GM23338 (cell line): ENCODE measurements at places on chromosomes 4 and X. TPM values are rescaled to one million over a fixed set of nuclear protein-coding genes. Genes with fewer than 3 reads are reported as not detected.

DNA sequence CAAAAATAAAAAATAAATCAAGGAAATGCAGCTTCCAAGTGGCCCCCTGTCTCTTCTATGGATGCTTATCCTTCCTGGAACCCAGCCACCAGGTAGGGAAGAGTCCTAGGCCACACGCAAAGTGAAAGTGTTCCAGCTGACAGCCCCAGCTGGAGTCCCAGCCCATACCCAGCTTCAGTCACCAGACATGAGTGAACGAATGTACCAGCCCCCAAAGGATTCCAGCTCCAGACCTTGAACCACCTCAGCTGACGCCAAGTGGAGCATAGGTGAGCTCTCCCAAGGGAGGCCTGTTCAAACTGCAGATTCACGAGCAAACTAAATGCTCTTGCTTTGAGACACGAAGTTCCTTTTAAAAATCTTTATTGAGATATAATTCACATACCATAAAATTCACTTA, 62.0 kb downstream of the BCOR start:
- no peak overlapping the region for H3K4me3 ChIP-seq
- no peak overlapping the region for H3K27ac ChIP-seq
- DNase-seq = no peak
- no peaks in the 10 kb centered on the region for H3K27me3 ChIP-seq

DNA sequence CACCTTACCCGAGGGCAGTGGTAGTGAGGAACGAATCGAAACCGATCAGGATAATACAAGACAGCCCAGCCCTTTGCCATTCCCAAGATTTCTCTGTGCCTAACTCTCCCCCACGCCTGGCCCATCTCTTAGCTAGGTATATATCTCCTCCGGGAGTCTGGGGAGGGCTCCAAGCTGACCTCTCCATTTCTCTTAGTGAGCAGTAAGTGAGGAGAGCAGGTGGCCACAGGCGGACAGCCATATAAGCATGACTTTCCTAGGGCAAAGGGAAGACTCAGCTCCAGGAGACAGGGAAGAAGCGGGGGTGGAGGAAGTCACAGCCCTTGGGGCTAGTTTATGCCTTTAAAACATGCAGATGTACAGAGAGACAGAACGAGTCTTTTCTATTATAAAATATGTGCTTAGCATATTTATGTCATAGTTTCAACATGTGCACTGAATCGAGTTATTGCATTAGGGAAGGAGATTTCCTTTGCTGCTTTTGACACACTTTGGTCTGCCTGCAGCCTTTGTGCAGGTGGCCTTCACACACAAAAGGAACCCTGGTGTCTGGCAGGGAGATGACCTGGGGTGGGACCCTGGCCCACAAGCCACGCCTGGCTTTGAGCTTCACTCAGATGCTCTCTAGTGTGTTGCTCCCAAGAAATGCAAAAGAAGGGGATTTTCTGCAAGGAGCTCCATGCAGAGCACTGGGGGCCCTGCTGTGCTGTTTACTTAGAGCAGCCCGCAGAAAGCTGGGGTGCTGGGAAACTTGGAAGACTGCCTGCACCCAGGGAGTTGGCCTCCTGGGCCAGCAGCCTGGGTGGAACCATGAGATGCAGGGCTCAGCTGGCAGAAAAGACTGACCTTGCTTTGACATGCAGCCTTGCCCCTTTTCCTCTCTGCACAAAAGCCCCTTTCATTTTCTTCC, 613.3 kb downstream of the BCOR start:
- DNase-seq = no peak
- H3K4me3 ChIP-seq = no peak overlapping the region
- no peaks in the 10 kb centered on the region for H3K36me3 ChIP-seq
- H3K4me1 ChIP-seq = no peaks in the 10 kb centered on the region
- H3K27ac ChIP-seq = no peak overlapping the region

GRCh38 chr4:28241021-28241420, 1380.4 kb downstream of the STIM2 start:
- no peak overlapping the region for H3K27ac ChIP-seq
- no peaks in the 10 kb centered on the region for H3K27me3 ChIP-seq
- no peak for DNase-seq

- DNase-seq = no peak
- H3K27me3 ChIP-seq = no peaks in the 10 kb centered on the region
- no peaks in the 10 kb centered on the region for H3K4me1 ChIP-seq
- no peak overlapping the region for H3K27ac ChIP-seq
Measured at GRCh38 chrX:130848763-130849162, 54.2 kb downstream of the ENOX2 start.

DNA sequence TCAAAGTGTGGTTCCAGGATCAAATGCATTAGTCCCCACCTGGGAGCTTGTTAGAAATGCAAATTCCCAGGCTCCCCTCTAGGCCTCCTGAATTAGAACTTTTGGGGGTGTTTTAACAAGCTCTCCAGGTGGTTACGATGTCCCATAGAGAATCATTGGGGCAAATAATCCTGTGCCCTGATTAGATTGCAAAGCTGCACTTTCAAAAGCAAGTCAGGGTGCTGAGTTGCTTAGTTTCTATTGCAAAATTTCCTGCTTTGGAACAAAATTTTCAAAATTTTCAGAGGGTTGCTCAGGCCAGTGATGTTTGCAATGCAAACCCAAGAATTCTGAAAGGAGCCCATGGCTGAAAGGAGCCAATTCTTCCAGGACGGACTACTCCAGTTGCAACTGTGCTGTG, 71.0 kb downstream of the MGST2 start:
- DNase-seq = peak; percentile 25
- peak overlapping the region; percentile 79; the same call in 1 of the 2 replicates for H3K4me3 ChIP-seq
- H3K4me1 ChIP-seq = peaks cover 33% of the 10 kb centered on the region
- H3K27ac ChIP-seq = no peak overlapping the region
- peaks cover 33% of the 10 kb centered on the region for H3K27me3 ChIP-seq

Gene SLC6A14
- not detected in 2 replicates for polyA plus RNA-seq

Gene FDCSP
- polyA plus RNA-seq = not detected in 2 replicates

Gene CENPU
- 152 and 186 TPM in 2 replicates for polyA plus RNA-seq

Gene F8A2
- polyA plus RNA-seq = not detected in 2 replicates

DNA sequence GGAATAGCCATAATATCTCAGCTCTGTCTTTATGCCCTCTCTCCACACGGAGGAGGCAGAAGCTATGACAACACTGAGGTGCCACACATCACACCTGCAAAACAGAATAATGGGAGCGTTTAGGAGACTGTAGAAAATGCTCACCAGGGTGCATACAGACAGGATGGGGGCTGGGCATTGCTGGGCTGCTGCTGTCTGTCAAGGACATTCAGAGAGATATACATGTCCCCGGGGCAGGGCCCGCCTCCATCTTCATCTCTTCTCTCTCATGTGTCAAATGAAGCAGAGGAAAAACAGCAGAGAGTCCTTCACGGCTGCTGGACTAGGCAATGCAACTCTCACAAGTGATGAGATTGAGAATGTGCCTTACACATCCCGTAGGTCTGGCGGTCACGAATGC, 65.3 kb upstream of the DHRSX start:
- no peak overlapping the region for H3K27ac ChIP-seq
- H3K4me3 ChIP-seq = no peak overlapping the region
- peaks cover 7% of the 10 kb centered on the region for H3K4me1 ChIP-seq
- H3K36me3 ChIP-seq = no peaks in the 10 kb centered on the region
- DNase-seq = no peak

GRCh38 chr4:178577933-178578332, 1135.7 kb upstream of the AGA start:
- H3K4me3 ChIP-seq = no peak overlapping the region
- H3K4me1 ChIP-seq = peaks cover 11% of the 10 kb centered on the region; the same call in 1 of the 2 replicates
- no peak overlapping the region for H3K27ac ChIP-seq
- DNase-seq = peak; percentile 50
- no peaks in the 10 kb centered on the region for H3K27me3 ChIP-seq
- no peaks in the 10 kb centered on the region for H3K36me3 ChIP-seq

Gene SERPINA7
- polyA plus RNA-seq = not detected in 2 replicates

Gene MAGEE2
- 0.11 and 0.35 TPM in 2 replicates for polyA plus RNA-seq

- H3K4me1 ChIP-seq = peaks cover 6% of the 10 kb centered on the region; the same call in 1 of the 2 replicates
- no peaks in the 10 kb centered on the region for H3K27me3 ChIP-seq
- no peak for DNase-seq
- no peak overlapping the region for H3K4me3 ChIP-seq
- H3K36me3 ChIP-seq = no peaks in the 10 kb centered on the region
Measured at GRCh38 chrX:41589634-41590270, 99.0 kb upstream of the GPR34 start.

GRCh38 chr4:188198982-188199792, 59.9 kb downstream of the TRIML1 start:
- no peak overlapping the region for H3K27ac ChIP-seq
- H3K4me3 ChIP-seq = no peak overlapping the region
- DNase-seq = no peak
- peaks cover 26% of the 10 kb centered on the region for H3K4me1 ChIP-seq
- H3K36me3 ChIP-seq = no peaks in the 10 kb centered on the region

Gene VSIG4
- polyA plus RNA-seq = not detected in 2 replicates

GRCh38 chr4:70815370-70815769, 24.3 kb downstream of the GRSF1 start:
- no peak overlapping the region for H3K4me3 ChIP-seq
- H3K27ac ChIP-seq = no peak overlapping the region
- no peaks in the 10 kb centered on the region for H3K4me1 ChIP-seq
- H3K36me3 ChIP-seq = peaks cover 14% of the 10 kb centered on the region
- DNase-seq = no peak
- no peaks in the 10 kb centered on the region for H3K27me3 ChIP-seq

- 0 out of 2 replicates have a peak, but pooled peaks cover 3% of the 10 kb centered on the region for H3K4me1 ChIP-seq
- DNase-seq = no peak
- H3K4me3 ChIP-seq = no peak overlapping the region
- H3K36me3 ChIP-seq = no peaks in the 10 kb centered on the region
- H3K27ac ChIP-seq = no peak overlapping the region
- no peaks in the 10 kb centered on the region for H3K27me3 ChIP-seq
Measured at GRCh38 chr4:107801766-107802211, 22.9 kb upstream of the SGMS2 start.

Gene ADH1A
- not detected in 2 replicates for polyA plus RNA-seq

Gene F8A3
- polyA plus RNA-seq = 0.17 TPM in 1 of 2 replicates, not detected in the other

DNA sequence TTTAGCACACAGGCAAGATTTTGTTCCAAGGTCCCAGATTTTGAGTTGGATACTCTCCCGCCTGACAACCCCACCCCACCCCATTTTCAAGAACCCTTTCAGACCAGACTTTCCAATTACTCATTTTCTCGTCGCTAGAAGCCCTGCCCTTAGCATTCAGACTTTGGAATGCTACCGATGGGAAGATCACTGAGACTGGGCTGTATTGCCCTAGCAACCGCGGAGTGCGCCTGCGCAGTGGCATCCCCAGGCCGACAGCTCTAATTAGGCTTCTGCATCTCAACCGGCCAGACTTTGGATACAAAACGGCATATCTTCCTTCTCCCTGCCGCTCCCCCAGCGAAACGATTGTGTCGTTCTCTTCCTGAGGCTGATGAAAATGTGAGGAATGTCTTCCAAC, 3.4 kb downstream of the MAGEE2 start:
- no peak overlapping the region for H3K27ac ChIP-seq
- no peaks in the 10 kb centered on the region for H3K4me1 ChIP-seq
- peak; percentile 1 for DNase-seq
- H3K27me3 ChIP-seq = no peaks in the 10 kb centered on the region
- H3K4me3 ChIP-seq = no peak overlapping the region
